AG09319 (cell line): ENCODE measurements at places on chromosomes 4 and X.

DNA sequence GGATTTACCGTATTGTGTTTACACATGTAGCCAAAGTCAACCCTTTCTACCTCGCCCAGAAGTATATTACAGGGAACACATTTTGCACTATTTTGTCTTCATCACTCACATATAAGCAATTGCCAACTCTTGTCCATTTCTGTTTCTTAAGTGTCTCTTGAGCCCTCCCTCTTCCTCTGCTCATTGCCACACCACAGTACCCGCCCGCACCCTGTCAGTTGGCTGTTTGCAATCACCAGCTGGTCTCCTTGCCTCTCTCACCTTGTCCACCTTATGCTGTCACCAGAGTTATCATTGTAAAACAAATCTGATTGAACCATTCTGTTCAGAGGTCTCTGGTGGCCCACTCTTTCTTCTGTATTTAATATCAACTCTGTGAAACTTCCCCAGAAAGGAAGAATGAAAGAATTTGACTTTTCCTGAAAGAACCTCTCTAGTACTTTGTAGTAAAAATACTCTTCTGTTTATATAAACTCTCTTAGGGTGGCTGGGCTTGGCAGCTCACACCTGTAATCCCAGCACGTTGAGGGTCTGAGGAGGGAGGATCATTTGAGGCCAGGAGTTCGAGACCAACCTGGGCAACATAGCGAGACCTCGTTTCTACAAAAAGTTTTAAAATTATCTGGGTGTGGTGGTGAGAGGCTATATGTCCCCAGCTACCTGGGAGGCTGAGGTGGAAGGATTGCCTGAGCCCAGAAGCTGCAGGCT lies 50.2 kb downstream of the ING2 start:
- no peak for DNase-seq

DNA sequence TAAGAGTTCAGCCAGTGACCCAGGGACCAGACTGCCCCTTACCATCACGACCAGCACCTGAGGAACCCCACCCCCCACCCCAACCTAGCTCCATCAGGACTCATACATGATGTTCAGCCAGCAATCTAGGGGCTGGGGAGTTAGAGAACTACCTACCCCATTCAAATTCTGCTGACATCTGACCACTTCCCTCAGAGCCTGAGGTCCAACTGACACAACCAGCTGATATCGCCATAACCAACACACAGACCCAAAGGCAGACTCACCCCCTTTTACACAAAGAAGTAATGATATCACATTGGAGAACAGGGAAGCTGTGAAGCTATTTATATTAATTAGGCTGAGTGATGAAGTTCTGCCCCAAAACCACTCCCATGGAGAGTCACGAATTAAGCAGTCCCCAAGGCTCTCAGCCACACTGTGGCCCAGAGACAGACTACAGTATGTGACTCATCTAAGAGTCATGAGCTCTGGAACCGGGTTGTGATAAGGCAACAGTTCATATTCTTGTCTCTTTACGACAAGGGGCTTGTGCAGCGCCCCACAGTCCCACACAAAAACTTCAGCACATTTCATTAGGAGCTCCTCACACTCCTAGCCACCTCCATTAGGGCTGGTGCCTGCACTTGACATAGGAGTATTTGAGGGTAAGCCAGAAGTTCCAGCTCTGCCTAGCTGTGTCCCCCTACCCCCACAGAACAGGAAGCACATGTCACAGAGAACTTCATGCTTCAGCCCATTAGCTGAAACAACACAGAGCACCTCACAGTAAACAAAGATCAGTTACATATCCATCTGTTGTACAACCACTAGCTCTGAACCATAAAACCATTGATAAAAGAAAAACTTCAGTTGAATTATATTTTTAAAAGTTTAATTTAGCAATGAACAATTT lies 184.7 kb upstream of the ZCCHC13 start:
- DNase-seq: no peak

GRCh38 chr4:174789657-174790056 lies 39.4 kb downstream of the GLRA3 start:
- DNase-seq: no peak

GRCh38 chrX:11672213-11672612 lies 6.5 kb upstream of the ARHGAP6 start:
- no peak for DNase-seq
